Cerebellum (tissue), 4 donors: ENCODE measurements at places on chromosomes 5 and 9.

DNA sequence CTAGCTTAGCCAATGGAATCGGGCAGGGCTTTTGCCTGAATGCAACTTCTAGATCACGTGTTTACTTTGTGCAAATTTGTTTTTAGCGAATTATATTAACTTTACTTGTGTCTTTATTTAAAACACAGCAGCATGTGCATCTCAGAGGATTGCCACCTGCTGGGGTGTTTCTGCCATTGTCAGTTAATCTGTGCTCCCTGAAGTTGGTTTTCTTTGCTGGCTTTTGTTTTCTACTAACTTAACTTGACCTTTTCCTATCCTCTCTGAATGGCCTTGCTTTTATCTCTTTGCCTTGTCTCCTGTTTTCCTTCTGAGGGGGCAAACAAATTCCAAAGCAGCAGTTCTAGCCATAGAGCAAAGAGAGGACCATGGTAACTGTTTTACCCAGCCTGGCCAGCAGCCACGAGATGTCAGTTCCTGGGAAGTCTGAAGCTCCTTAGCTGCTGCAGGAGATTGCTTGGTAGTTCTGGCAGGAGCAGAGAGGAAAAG lies 67.6 kb downstream of the ARHGEF28 start:
- DNase-seq = no peak

DNA sequence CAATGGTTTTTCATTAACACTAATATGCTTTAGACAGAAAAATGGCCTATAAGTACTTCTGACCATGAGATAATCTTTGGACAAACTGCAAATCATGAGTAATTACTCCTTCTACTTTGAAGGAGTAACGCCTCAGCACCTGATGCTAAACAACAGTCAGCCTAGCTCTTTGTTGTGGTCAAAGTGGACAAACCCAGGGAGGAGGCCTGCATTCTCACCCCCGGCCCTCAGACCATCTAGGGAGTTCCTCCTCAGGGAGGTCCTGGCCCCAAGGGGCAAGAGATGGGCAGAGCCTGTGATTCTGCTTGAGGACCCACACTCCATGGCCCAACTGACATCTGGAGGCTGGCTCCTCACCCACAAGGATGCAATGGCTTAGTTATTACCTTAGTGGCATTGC lies 48.2 kb upstream of the ANGPTL2 start:
- no peak for DNase-seq

- no peak for DNase-seq
Observed at GRCh38 chr5:90381213-90381929, 28.2 kb downstream of the CETN3 start.

- no peak for DNase-seq
Observed at GRCh38 chr9:4654084-4654483, 8.0 kb upstream of the PLPP6 start.

- no peak for DNase-seq
Observed at GRCh38 chr5:38707352-38708210, 138.2 kb upstream of the OSMR start.

- no peak for DNase-seq
Observed at GRCh38 chr5:79814699-79815098, 125.1 kb downstream of the CMYA5 start.

- DNase-seq = no peak
Observed at GRCh38 chr5:177476531-177477233, 3.2 kb upstream of the DBN1 start.

GRCh38 chr9:94586316-94586715 lies 7.3 kb downstream of the FBP2 start:
- DNase-seq = no peak

GRCh38 chr5:73818357-73818756 lies 192.4 kb downstream of the ARHGEF28 start:
- no peak for DNase-seq

DNA sequence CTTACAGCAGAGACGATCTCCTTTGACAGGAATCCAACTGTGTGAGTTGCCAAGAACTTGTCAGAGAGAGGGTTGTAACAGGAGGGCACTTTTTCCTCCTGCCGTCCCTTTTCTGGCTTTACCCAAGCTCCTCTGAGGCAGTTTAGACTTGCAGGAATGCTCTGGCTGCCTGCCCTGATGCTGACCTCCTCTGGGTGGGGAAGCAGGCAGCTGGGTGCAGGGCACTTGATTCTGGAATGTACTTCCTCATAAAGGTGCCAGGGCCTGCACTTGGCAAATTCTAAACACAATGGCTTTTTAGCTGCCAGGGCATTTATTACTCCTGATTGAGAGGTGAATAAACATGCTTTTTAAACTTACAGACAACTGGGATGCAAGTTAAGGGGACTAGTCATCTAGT lies 190.4 kb downstream of the EPB41L4A start:
- DNase-seq = no peak

DNA sequence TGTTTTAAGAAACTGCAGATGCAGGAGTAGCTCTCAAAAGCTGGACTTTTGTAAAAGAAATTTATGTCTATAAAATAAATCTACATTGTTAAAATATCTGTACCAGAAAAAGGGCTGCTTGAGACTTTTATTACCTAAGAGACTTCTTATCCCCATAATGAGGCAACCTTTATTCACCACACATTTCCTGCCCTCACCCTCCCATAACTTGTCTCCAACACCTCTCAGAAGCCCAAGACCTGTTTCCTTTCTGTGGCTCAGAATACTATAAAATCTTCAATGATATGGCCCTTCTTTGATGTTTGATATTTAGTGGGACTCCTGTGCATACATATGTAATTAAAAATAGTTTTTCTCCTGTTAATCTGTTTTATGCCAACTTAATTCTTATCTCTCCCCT lies 141.5 kb upstream of the FER start:
- no peak for DNase-seq

GRCh38 chr5:133917785-133918184 lies 50.6 kb downstream of the C5orf15 start:
- no peak for DNase-seq

GRCh38 chr9:76333388-76333787 lies 60.8 kb downstream of the RFK start:
- DNase-seq = no peak

DNA sequence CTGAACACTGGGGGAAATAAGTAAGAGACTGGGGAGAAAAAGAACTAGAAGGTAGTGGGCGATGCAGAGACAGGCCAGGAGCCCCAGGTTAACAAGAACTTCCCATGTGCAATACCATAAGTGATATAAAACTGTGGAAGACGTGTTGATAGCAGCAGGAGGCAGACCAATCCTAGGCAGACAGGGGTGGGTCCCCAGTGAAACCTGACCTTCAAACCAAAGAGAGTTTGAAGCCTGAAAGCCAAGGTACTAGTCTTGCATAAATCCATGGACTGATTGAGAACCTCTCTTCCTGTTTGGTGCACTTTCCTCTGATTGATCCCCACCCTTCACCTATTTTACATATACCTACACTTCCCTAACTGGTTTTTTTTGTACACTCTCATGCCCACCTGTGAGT lies 15.2 kb upstream of the HEXB start:
- no peak for DNase-seq

- DNase-seq = no peak
Observed at GRCh38 chr9:71690063-71690688, 78.1 kb downstream of the CEMIP2 start.
